ENCODE measurements at places on chromosomes 4 and X.
A peak's percentile ranks its signal among the peaks of the same experiment; 100 is the strongest.

- no peak for DNase-seq
Observed at GRCh38 chrX:121110536-121110935, 63.1 kb downstream of the GLUD2 start.

DNA sequence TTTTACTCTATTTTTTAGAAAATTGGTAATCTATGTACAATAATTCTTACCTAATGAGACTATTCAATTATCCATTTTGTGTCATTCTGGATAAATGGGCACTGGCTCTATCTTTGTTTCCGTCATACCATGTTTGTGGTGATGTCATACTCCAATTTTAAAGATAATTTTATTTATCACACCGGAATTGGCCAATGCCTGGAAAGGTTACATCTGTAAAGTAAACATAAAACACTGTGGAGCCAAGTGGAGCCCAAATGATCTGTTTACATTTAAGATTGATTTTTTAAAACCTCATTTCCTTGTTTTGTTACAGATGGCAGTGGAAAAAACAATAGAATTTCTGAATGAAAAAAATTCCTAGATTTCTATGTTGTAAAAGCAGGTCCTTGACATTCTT lies 120.2 kb upstream of the GPRIN3 start:
- no peak for DNase-seq

DNA sequence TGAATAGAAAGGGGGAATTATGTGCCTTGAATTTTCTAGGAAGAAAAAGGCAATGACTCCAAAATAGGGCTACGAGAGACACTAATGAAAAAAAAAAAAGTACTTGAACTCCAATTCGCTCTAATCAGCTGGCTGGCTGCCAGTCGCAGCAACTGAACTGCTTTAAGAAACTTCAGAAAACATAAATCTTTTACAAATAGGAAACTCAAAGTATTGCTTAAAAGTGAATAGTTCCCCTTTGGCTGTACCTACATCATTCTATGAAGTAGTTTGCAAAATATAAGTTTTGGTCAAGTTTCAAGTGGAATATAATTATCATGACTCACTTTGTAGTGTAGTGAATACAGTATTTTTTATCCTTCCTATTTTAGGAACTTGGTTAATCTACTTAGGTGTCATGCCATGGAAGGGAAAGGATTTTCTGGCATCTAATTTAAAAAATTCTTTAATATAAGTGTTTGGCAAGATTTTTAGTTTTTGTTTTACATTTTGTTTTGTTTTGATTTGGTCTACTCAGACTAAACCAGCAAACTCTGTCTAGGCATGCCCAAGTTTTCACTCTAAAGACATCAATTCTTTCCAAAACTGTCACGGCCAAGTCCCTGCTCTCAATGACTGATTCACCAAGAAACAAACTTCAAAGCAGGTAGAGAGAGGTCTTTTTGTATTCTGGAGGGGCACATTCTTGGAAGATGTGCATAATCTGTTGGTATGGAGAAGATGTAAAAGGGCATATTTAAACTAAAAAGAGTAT lies 382.4 kb upstream of the GALNT7 start:
- no peak for DNase-seq

DNA sequence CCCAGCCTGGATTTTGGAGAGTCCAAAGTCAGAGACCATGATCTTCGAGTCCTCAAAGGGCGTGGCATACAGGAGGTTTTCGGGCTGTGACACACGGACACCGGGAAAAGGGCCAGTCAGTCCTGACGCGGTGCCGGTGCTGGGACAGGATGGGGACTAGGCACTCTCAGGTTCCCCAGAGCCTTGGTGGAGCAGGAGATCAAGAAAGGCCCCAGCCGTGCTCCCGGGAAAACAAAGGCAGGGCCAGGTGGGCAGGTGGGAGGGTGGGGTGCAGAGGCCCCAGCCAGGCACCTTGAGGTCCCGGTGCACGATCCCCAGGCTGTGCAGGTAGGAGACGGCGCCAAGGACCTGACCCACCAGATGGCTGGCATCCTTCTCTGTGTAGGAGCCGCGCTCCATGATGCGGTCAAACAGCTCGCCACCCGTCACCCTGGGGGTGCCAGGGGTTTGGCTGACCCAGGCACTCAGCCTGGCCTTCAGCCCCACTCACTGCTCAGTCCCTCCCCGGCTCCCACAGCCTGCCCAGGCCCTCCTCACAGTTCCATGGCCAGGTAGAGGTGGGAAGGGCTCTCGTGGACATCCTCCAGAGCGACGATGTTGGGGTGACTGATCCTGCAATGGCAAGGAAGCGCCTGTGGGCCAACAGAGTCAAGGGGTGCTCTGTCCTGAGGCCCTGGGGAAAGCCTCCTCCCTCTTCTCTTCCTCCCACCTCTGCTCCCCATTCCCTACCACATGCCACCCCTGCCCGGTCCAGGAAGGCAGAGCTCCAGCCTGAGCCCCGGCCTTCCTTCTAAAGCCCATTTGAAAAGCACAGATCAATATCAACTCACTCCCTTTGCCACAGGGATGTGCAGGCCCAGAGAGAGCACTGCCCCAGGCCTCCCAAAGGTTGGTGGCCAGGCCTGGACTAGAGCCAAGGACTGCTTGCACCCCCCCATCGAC lies 1.8 kb downstream of the PNCK start:
- no peak for DNase-seq

GRCh38 chrX:2145692-2146367 lies 354.9 kb downstream of the DHRSX start:
- DNase-seq = no peak

DNA sequence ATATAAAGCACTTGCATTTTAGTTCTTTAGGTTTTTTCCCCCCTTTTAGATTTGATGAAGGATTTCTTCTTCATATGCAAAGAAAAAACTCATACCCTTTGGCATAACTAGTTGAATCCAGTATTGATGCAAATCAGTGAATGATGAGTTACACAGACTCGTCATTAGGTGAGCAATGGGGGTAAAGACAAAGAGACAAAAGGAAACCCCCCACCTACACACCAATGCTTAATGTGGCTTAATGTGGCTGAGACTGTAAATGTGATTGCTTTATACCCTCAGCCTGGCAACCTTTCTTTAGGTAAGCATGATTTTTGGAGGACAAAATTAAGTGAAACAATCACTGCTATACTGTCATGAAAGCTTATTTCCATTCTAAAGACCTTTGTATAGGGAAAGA lies 39.5 kb downstream of the CD40LG start:
- peak; percentile 60 for DNase-seq

GRCh38 chr4:15197005-15197404 lies 194.7 kb downstream of the CPEB2 start:
- DNase-seq = no peak

DNA sequence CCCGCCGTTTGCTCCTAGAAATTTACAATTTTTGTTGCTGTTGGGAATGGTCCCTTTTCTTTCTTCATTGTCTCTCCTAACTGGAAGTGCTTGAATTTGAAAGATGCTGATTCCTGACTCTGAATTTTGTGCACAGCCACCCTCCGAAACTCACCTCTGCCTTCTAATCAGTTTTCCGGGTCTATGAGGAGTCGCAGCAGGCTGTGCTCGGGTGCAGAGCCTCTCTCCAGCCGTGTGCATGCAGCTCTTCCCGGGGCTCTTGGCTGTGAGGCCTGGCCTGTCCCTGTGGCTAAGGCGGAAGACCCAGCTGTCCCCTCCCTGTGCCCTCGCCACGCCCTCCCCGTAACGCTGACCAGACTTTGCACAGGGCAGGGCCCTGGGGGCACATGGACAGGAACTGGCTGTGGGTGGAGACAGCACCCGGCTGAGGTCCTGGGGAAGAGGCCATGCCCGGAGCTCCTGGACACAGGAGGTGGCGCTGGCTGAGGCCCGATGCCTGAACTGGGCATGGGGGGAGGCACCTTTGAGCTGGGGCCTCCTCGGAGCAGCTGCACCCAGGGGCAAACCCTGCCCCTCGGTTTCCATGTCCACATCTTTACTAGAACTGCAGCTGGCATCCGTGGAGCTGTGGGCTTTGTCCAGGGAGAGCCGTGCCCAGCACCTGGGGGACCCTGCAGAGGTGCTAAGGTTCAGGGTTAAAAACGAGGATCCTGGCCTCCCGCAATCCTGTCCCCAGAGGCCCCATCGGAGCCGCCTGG lies 32.6 kb upstream of the SPON2 start:
- DNase-seq = no peak

Data from CD4-positive, alpha-beta T cell treated with Interleukin-15 for 4 hours (primary cell).